ENCODE measurements at places on chromosomes 6 and 20.

- no peak for DNase-seq
Observed at GRCh38 chr20:53609491-53610445, 16.1 kb upstream of the ZNF217 start.

DNA sequence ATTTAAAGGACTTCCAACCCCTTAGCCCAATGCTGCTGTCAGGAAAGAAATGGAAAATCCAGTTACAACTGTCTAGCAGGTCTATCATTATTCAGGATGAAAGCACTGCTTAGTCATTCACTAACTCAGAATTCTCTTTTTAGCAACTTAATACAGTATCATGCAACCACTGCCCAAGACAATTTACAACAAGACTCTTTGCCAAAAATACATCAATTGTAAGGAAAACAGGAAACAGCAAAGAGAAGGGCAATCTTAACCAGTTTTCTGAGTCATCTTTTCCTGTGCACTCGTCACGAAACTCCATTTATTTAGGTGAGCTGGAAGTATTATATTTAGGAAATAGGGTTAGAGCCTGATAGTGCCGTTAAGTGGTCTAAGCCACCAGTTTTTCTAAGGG lies 1197.7 kb upstream of the CITED2 start:
- DNase-seq, result no peak

DNA sequence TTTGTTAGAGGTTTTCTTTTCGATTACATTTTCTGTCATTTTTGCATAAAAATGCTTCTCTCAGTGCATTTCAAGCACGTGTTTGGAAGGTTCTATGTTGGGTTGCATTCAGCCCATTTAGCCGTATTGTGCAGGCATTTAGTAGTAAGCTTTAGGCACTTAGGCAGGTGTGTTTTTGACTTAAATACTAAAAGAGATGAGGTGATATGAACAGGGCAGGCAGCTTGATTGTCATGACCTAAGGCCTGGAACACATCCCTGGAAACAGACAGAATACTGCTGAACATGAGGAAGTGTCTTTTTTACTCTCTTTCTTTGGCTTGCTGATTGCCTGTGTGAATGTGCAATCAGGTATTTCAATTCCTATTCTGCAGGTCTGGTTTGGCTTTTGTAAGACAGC lies 610.5 kb upstream of the MAN1A1 start:
- DNase-seq, result no peak

DNA sequence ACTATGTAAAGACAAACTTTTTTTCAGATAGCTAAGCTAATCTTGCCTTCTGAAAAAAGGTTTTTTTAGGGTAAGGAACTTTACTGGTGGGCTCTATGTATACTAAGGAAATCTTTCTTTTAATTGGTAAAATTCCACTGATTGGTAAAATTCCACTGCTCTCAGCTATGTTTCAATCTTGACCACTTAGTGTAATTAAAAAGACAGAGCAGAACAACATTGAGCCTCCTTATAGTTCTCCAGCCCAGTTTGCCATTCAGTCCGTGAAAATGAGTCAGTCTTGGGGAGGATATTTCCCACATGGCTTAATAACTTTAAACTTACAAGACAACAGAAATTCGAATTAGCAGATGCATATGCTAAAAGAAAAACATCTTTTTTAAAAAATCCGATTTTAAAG lies 92.7 kb downstream of the EYA4 start:
- no peak for DNase-seq

DNA sequence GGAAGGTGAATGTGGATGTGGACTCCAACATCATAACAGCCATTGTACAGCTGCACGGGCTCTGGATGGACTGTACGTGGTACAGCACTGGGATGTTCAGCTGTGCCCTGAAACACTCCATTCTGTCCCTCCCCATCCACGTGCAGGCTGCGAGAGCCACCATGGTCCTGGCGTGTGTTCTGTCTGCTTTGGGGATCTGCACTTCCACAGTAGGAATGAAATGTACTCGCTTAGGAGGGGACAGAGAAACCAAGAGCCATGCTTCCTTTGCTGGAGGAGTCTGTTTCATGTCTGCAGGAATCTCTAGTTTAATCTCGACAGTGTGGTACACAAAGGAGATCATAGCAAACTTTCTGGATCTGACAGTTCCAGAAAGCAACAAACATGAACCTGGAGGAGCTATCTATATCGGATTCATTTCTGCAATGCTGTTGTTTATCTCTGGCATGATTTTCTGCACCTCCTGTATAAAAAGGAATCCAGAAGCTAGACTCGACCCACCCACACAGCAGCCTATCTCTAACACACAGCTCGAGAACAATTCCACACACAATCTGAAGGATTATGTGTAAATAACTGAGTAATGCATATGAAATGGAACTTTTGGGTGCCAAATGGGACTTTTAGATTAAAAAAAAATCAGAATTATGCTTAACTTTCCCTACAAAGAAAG lies 12.1 kb downstream of the CLDN20 start:
- no peak for DNase-seq

DNA sequence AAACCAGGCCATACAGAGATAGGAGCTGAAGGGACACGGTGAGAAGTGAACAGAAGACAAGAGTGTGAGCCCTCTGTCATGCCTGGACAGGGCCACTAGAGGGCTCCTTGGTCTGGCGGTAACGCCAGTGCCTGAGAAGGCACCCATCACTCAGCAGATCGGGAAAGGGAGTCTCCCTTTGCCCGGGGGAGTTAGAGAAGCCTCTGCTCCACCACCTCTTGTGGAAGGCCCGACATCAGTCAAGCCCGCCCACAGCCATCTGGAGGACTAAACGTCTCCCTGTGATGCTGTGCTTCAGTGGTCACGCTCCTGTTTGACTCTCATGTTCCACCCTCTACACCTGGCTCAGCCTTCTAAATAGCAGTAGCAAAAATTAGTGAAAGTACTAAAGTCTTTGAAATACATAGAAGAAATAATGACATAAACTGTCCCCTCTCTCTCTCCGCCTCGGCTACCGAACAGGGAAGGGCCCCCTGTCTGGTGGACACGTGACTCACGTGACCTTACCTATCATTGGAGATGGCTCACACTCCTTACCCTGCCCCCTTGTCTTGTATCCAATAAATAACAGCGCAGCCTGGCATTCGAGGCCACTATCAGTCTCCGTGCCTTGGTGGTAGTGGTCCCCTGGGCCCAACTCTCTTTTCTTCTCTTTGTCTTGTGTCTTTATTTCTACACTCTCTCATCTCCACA lies 66.7 kb downstream of the RPP21 start:
- DNase-seq, result no peak

DNA sequence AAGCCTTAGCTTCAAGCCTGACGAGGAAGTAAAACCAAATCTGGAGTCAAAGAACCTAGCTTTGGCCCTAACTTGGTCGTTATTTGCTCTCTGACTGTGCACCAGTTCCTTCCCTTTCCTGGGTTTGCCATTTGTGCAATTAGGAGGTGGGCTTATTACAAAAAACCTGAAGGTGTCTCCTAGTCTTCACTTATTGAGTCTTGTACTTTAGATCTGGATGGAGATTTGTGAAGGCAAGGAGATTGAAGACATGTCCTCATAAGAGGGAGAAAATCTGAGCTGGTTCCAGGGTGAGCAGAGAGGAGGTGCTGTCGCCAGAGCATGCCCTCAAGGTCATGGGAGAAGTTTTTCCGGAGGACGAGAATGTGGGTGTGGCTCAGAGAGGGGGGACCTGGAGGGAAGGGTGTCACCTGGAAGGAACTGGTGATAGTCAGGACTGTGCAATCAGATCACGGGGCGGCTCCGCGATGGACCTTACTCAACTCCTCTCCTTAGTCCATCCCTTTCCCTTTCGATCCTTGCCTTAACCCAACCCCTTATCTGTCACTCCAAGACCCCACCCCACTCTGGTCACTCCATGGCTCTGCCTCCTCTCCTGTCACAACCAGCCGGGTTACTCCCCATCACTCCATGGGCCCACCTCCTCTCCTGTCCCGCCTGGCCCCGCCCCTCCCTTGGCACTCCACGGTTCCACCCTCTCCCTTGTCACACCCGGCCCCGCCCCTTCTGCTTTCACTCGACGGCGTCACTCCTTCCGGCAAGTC lies 588 bp upstream of the ACSS2 start:
- DNase-seq, result no peak

DNA sequence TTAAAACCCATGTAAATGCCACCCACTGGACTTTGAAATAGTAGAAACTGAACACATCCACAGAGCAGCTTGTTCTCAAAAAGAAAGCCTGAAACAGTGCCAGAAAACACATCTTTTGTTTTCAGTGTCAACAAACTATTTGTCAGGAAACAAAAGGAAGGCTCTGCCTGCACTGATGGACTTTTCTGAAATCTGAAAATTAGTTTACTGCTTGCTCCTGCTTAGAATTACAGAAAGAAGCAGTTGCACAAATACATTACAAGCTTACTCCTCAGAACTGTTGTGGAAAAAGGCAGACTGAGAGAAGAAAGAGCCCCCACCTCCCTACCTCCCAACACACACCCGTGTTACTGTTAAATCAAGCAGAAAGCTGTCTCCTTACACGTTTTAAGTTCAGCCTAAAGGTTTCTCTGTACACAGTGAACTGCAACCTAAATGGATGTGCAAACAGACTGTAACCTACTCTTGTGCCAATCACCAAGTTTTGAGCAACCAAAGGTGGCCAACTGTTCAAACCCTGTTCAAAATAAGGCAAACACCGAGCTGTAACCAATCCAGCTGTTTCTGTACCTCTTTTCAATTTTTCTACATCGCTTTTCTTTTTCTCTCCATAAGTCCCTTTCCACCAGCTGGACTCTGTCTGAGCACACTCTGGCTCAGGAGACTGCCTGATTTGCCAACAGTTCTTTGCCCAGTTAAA lies 43.7 kb downstream of the FRK start:
- DNase-seq, result no peak

DNA sequence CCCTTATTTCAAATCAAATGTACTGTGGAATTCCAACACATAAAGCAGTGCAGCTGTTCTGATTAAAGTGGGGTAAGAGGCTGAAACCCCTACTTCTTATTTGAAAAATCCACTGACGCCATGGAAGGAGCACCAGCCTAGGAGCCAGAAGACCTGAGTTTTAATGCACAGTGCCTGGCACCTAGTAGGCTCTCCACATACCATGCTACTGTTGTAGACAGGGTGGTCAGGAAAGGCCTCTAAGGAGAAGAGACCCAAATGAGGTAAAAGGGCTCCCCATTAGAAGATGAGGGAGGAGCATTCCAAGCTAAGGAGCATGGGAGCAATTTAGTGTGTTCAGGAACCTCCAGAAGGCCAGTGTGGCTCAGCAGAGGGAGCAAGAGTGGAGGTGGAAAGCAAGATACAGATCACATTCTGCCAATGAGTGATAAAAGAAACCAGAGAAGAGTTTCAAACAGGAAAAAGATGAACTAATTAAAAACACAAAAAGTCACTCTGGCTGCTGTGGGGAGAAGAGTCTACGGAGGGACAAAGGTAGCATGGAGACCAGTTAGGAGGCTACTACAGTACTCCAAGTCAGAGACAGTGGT lies 11.8 kb upstream of the ZNF76 start:
- no peak for DNase-seq

DNA sequence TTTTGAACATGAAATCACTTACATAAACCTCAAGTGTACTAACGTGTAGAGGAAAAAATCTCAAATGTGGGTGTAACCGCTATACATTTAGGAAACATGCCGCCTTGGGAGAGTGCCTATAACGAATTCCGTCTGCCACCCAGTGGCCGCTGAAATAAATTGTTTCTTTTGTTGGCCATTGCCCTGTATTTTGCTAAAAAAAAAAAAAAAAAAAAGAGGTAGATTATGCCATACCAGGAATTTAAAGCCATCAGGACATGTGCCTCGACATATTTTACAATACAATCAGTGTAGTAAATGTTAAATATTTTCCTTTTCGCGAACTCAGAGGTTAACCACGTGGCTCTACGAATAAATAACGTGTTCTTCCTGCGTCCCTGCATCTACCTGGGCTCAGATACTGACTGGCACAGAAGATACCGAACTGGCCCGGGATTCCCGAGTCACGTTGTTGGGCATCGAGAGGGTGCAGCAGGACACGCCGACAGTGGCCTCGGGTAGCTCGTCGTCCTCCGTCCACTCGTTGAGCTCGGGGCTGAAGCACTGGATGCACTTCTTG lies 14.3 kb downstream of the KLHL31 start:
- DNase-seq, result no peak

DNA sequence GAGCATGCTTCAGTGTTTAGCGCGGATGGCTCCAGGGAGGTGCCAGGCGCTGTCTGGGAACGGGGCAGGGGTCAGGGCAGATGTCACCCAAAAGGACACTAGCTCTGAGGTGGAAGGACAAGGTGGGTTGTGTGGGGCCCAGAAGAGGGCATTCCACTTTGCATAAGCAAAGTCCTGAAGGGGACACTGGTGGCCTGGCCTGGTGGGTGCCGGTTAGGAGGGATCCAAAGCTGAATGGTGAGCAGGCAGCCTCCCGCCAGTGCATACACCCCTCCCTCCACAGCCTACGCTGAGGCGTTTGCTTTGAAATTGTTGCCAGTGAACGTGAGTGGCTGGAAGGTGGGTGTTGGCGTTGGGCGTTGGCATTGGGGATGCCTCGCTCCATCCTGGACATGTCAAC lies 192.1 kb downstream of the BMP7 start:
- no peak for DNase-seq

Measured in GM12892 (cell line).